ENCODE measurements at places on chromosomes 2 and 18. TPM values are rescaled to one million over a fixed set of nuclear protein-coding genes. Genes with fewer than 3 reads are reported as not detected.

Gene CYP27A1
- total RNA-seq, result 25.1 TPM

Gene TXNDC2
- 0.22 TPM for total RNA-seq

Gene NRP2
- total RNA-seq, result 159 TPM

Gene PCARE
- total RNA-seq, result not detected

Gene M1AP
- under 0.01 TPM for total RNA-seq

Gene ARID5A
- total RNA-seq, result 11.0 TPM

Gene NLRC4
- total RNA-seq, result not detected

Gene UGT1A10
- not detected for total RNA-seq

Gene IWS1
- total RNA-seq, result 51.2 TPM

Gene ABCB11
- not detected for total RNA-seq
